ENCODE measurements at places on chromosomes 11 and 22. TPM values are rescaled to one million over a fixed set of nuclear protein-coding genes. Genes with fewer than 3 reads are reported as not detected.

Gene FXYD6
- polyA plus RNA-seq = 4.9 TPM

Gene TMEM86A
- polyA plus RNA-seq = 0.09 TPM

Gene DDX25
- 58.7 TPM for polyA plus RNA-seq

Gene MIF
- 520 TPM for polyA plus RNA-seq

Gene OR8G5
- polyA plus RNA-seq = not detected

Gene GLB1L3
- polyA plus RNA-seq = 0.59 TPM

Gene FIBP
- polyA plus RNA-seq = 37.0 TPM

Gene SLC22A9
- not detected for polyA plus RNA-seq

Gene PDE2A
- polyA plus RNA-seq = 6.0 TPM

Gene SLC25A18
- polyA plus RNA-seq = 0.86 TPM

Gene RTN3
- 24.2 TPM for polyA plus RNA-seq

Gene KCNJ1
- 4.3 TPM for polyA plus RNA-seq

Gene FAM83F
- polyA plus RNA-seq = not detected

Gene RGL4
- not detected for polyA plus RNA-seq

Gene SORL1
- 310 TPM for polyA plus RNA-seq

Gene UFD1
- polyA plus RNA-seq = 44.4 TPM

Gene PANX2
- polyA plus RNA-seq = 0.11 TPM

Gene LRRC55
- 0.07 TPM for polyA plus RNA-seq

Gene CARD10
- polyA plus RNA-seq = not detected

Gene SLC22A6
- not detected for polyA plus RNA-seq

Gene CHRM1
- polyA plus RNA-seq = not detected

Gene SLCO2B1
- polyA plus RNA-seq = 0.81 TPM

Gene GRK3
- polyA plus RNA-seq = 0.98 TPM

Gene TSSK2
- polyA plus RNA-seq = not detected

Gene GAB4
- not detected for polyA plus RNA-seq

Gene ME3
- 41.7 TPM for polyA plus RNA-seq

Gene RTN4RL2
- 0.16 TPM for polyA plus RNA-seq

Gene MS4A2
- polyA plus RNA-seq = not detected

Gene OR5D13
- not detected for polyA plus RNA-seq

Gene TUT1
- polyA plus RNA-seq = 0.19 TPM

All from Purkinje cell (primary cell).